ENCODE measurements at places on chromosomes 3 and 15.

DNA sequence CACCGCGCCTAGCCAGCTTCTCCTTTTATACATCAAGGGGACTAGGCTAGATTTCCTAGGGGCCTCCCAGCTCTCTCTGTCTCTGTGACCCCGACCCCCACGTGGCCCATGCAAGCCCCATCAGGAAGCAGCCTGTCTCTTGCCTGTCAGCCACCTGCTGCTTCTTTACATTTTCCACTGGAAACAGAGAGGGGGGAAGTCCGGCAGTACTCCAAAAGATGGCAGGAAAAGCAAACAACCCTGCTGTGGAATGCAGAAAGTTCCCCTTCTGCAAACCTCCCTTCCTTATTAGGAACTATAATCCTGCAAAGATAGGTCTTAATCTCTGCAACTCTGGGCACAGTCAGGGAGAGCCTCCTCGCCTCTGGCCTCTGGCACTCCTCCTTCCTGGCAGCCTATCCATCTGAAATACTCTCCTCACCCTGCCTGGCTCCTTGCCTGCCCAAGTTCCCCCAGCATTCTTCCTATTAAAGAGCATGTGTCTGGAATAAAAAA lies 47.4 kb upstream of the HACD2 start:
- DNase-seq: no peak

GRCh38 chr3:59884409-59884808 lies 834.6 kb upstream of the CFAP20DC start:
- no peak for DNase-seq

GRCh38 chr3:66406831-66407610 lies 93.8 kb downstream of the LRIG1 start:
- no peak for DNase-seq

GRCh38 chr3:105746231-105746996 lies 122.4 kb downstream of the CBLB start:
- DNase-seq: no peak

DNA sequence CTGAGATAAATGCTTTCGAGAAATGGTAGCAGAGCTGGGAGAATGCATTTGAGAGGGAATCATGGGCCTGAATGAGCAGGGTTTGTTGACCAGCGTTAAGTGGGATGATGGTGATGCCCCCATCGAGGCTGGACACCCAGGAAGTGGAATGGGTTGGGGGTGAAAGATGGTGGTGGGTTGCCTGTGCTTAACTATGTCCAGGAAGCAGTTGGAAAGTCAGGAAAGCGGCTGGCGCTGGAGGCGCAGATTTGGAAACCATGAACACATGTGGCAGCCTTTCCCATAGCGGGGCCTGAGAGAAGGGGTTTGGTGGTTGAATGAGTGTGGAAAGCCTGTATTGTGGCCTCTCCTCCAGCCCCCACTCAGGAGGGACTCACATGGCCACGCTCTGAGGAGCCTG lies 80.7 kb downstream of the AAGAB start:
- DNase-seq: no peak

GRCh38 chr3:69297501-69297900 lies 88.4 kb downstream of the FRMD4B start:
- no peak for DNase-seq

DNA sequence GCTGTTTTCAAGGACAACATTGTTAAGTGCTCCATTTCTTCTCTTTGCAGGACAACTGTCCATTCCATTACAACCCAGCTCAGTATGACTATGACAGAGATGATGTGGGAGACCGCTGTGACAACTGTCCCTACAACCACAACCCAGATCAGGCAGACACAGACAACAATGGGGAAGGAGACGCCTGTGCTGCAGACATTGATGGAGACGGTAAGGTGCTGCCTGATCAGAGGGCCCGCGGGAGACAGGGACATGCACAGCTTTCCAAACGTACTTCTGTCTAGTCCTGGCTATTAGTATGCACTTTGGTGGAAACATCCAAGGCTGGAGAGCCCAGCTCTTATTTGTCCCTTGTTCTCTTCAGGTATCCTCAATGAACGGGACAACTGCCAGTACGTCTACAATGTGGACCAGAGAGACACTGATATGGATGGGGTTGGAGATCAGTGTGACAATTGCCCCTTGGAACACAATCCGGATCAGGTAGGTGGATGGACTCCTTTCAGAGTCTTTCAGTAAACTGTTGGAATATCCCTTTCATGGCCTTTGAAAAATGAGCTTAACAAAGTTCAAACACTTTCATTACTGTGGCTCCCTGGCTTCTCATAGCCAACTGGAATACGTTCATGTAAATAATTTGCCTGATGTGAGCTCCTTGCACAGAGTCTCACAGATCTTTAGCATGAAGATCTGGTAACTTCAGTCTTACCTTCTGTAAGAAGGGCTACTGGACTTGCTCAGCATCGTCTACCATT lies 10.4 kb downstream of the THBS1 start:
- no peak for DNase-seq
